ENCODE measurements at places on chromosomes 16 and 17.
A peak's percentile ranks its signal among the peaks of the same experiment; 100 is the strongest.

DNA sequence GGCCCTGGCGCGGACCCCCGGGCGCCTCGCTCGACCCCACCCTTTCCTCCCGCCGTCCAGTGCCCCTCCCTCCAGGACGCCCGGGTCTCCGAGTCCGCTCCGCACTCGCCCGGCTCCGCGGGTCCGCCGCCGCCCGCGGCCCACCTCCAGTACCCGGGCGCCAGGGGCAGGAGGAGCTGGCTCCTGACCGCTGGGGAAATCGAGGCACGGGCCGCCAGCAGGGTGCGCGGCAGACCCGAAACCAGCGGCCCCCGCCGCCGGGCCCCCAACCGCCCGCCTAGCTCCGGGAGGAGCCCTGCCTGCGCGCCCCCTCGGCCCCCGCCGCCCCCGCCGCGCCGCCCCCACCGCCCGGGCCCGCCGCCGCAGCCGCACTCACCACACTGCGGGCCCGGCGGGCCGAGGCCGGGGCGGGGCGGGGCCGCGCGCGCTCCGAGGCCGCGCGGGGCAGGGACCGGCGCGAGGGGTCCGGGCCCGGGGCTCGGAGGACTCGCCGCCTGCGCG is 333 bp downstream of the MAFG start:
- no peak for DNase-seq

GRCh38 chr17:65727246-65727645 is 165.8 kb upstream of the AXIN2 start:
- DNase-seq, result no peak

GRCh38 chr16:4663465-4663776 is 29.9 kb upstream of the NUDT16L1 start:
- no peak for DNase-seq

DNA sequence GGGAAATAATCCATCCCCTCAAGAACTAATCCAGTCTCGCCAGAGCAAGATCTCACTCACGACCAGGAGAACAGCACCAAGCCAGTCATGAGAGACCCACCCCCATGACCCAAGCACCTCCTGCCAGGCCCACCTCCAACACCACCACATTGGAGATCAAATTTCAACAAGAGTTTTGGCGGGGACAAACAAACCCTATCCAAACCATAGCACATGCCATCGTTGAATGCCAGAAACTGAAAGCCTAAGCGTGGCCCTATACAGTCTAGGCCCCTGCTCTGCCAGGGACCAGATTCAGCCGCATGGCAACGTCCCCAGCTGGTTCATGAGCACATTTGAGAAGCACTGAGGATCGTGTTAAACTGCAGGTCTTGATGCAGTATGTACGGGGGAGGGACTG is 57.3 kb downstream of the AXIN2 start:
- no peak for DNase-seq

GRCh38 chr17:36935671-36936454 is 1.4 kb upstream of the LHX1 start:
- DNase-seq, result no peak

- DNase-seq, result peak; percentile 28
These were observed 99.3 kb downstream of the GAS7 start for GRCh38 chr17:10099051-10099571.

DNA sequence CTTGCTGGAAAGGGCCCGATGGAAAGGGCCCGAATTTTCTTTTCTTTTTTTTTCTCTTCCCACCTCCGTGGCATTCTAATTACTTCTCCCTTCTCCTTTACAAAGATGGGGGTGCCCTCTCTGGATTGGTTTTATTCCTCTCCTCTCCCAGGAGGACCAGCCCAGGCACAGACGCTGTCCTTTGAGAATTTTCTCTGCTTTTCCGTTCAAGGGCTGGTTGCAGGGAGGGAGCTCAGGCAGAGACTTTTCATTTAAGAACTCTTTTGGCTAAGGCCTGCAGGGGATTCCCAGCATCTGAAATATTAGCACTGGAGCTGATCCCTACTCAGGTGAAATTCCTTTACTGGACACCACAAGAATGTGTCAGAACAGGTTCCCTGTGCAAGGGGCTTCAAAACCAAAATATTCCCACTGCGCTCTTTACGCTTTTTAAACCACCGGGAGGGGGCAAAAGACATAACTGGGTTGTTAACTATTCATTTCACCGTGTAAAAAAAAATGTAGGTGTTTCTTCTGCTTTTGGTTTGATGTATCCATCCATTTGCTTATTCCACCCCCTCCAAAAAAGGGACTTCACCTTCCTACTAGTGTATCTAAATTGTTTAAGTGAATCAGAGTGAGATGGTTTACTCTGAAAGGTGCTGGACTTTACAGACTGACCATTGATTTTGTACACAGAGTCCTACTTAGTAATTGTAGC is 1.4 kb downstream of the NFAT5 start:
- DNase-seq, result peak; percentile 52

DNA sequence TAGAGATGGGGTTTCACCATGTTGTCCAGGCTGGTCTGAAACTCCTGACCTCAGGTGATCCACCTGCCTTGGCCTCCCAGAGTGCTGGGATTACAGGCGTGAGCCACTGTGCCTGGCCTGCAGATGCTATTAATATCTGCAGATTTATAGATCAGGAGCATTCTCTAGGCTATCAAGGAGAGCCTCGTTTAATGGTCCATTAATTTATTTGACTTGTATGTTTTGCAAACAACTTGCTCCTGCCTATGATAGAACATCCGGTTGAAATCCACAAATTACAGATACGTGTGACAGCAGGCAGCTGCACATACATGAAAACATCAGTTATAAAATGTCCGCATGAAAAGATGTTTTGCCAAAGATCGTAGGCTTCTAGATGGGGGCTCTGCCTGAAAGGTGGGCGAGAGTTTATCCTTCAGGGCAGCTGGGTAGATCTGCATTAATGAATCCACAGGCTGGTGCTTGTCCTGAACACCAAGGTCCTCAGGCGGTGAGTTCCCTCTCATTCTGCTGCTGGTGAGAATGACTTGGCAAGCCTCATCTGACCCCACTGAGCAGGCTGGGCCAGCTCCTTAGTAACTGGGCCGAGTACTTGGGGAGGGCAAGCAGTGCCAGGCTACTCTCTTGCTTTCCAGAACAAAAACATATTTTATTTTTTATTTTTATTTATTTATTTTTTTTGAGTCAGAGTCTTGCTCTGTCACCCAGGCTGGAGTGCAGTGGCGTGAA is 37.1 kb upstream of the MGAT5B start:
- no peak for DNase-seq

DNA sequence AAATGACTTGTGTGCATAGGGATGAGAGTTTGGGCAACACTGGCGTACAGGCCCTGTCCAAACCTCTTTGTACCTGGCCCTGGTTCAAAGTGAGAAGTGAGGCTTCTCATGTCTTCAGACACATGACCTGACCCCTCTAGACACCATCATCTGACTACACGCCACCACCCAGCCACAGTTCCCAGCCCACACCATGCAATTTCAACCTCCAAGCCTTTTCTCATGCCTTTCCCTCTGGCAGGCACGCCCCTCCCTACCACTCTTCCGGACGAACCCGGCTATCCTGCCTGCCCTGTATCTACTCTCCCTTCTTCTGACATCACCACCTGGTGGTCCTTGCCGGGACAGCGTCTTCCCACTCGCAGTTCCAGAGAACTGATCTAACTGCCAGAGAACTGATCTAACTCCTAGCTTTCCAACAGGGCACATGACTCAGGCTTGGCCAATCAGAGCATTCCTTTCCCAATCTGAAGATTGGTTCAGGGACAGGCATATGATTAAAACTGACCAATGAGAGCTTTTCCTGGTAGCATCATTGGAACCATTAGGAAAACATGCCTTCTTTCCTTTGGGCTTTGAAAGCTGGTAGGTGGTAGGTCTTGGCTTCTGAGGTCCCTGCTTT is 27.1 kb upstream of the IL21R start:
- DNase-seq, result peak; percentile 84

GRCh38 chr16:89981414-89981813 is 32.9 kb downstream of the DEF8 start:
- DNase-seq, result no peak

- DNase-seq, result no peak
These were observed 48.7 kb upstream of the GSE1 start for GRCh38 chr16:85564277-85565051.

- no peak for DNase-seq
These were observed 115.1 kb upstream of the PMFBP1 start for GRCh38 chr16:72286936-72287620.

- DNase-seq, result no peak
These were observed 48.3 kb downstream of the ATP2C2 start for GRCh38 chr16:84416407-84417321.

DNA sequence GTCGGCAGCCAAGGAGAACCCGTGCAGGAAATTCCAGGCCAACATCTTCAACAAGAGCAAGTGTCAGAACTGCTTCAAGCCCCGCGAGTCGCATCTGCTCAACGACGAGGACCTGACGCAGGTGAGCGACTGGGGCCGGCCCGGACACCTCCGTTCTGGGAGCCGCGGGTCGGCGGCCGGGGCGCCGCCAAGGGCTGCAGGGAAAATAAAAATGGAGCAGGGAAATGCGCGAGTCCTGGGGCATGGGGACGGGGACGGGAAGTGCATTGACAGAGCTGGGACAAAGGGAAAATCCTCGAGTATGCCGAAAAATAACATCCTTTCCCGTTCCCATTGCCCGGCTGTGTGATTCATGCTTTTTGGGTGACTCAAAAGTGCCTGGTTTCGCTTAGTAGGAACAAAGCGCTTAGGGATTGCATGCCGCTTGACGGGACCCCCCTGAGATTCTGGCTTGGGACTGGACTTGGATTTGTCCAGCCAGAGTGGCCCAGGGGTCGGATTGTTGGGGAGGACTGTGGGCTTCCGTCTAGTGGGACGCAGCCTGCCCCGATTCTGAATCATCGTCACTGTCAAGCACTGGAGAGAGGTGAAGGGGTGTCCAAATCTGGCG is 699 bp downstream of the MPRIP start:
- DNase-seq, result peak; percentile 81

DNA sequence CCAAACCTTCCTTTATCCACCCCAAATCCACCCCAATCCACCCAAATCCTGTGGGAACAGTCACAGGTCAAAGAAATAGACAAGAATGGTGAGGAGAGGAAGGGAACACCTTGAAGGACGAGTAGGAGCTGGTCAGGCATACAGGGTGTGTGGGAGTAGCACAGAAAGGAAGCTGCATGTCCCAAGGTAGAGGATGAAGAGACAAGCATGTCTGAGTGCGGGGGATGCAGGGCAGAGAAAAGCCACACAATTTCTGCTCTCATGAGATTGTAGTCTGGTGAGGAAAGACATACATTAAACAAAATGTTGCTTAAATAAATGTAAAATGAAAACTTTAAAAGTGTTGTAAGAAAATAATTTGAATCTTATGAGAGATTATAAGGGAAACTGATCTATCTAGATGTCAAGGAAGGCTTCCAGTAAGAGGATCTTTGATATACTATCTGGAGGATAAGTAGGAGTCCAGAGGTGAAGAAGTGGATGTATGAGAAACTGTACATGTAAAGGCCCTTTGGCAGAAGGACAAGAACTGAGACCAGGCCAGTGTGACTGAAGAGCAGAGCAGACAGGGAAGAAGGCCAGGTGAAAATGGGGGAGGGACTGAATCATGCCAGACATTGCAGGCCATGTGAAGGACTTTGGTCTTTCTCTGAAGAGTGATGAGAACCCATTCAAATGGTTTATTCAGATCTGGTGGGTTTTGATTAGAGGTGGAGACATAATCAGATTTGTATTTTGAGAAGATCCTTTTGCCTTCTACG is 18.6 kb downstream of the TMEM98 start:
- DNase-seq, result no peak

GRCh38 chr16:63244631-63245030 is 1208.4 kb upstream of the CDH8 start:
- DNase-seq, result no peak

GRCh38 chr16:76910931-76911330 is 280.1 kb upstream of the MON1B start:
- DNase-seq, result no peak

GRCh38 chr17:13306310-13306962 is 288.6 kb upstream of the ELAC2 start:
- peak; percentile 86 for DNase-seq
